Prostate gland (tissue), 2 donors: ENCODE measurements at places on chromosomes 11 and 22. TPM values are rescaled to one million over a fixed set of nuclear protein-coding genes. Genes with fewer than 3 reads are reported as not detected.

OR5A1 gene
- not detected for total RNA-seq

GRCh38 chr11:119970555-119971304 is 167.2 kb downstream of the TRIM29 start:
- no peak overlapping the region for H3K4me3 ChIP-seq
- no peak for DNase-seq
- H3K27me3 ChIP-seq: no peaks in the 10 kb centered on the region
- no peaks in the 10 kb centered on the region for H3K36me3 ChIP-seq

DNA sequence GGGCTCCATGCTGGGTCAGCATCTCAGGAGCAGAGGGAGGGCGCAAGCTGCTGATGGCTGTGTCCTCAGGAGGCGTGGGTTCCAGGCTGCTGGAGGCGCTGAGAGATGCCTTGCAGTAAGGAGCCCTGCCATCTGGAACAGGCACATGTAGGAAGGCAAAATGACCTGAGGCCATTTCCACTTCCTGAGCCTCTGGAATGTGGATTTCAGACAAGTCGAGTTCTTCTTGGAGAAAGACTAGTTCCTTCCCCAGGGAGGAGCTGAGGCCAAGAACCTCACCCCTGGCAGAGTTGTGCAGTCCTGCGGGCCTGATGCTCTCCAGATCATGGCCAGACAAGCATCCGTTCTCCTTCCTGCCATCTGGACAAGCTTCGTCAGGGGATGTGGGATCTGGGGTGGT is 19.3 kb downstream of the HPS4 start:
- H3K4me1 ChIP-seq: no peaks in the 10 kb centered on the region
- no peak overlapping the region for H3K27ac ChIP-seq
- no peak for DNase-seq
- H3K27me3 ChIP-seq: no peaks in the 10 kb centered on the region

GRCh38 chr11:124310721-124311120 is 3.0 kb downstream of the OR8D1 start:
- no peak for DNase-seq
- H3K27ac ChIP-seq: no peak overlapping the region
- H3K4me1 ChIP-seq: no peaks in the 10 kb centered on the region
- H3K27me3 ChIP-seq: no peaks in the 10 kb centered on the region

GRCh38 chr11:2218031-2218633 is 46.5 kb upstream of the TH start:
- H3K27me3 ChIP-seq: no peaks in the 10 kb centered on the region
- H3K36me3 ChIP-seq: no peaks in the 10 kb centered on the region
- H3K27ac ChIP-seq: no peak overlapping the region
- H3K4me3 ChIP-seq: no peak overlapping the region

DNA sequence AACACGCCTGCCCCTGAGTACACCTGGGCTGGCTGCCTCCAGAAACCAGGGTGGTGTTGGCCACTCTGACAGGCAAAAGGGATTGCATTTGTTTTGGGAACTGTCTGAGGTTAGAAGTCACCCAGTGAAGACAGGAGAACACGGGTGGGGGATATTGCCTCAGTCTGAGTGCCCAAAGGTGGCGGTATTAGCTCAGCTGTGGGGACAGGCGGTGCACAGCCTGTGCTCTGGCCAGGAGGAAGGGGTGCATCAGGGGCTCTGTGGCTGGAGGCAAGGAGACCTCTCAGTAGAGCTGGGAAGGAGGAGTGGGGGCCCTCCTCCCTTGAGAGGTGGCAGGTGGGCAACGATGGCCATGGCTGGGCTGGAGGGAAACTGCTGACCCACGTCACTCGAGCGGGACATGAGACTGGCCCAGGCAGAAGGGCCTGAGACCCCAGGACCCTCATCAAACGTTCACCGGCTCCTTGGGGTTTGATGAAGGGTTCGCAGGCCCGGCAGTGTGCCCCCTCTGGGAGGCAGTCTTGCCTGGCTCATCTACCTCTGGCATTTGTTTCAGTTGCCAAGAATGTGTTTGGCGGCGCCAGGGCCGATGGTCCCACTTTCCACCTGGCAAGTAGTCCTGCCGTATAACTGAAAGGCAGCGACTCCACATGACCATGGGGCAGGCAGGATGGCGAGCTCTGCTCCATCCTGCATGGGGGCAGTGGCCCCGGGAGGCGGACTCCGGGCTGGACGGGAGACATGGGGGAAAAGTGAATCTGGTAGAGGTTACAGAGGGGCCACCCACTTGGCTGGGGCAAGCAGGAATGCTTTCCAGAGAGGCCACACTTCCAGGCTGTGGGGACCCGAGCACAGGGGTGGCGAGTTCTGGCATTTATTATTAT is 52.8 kb upstream of the SMIM38 start:
- no peaks in the 10 kb centered on the region for H3K27me3 ChIP-seq

DNA sequence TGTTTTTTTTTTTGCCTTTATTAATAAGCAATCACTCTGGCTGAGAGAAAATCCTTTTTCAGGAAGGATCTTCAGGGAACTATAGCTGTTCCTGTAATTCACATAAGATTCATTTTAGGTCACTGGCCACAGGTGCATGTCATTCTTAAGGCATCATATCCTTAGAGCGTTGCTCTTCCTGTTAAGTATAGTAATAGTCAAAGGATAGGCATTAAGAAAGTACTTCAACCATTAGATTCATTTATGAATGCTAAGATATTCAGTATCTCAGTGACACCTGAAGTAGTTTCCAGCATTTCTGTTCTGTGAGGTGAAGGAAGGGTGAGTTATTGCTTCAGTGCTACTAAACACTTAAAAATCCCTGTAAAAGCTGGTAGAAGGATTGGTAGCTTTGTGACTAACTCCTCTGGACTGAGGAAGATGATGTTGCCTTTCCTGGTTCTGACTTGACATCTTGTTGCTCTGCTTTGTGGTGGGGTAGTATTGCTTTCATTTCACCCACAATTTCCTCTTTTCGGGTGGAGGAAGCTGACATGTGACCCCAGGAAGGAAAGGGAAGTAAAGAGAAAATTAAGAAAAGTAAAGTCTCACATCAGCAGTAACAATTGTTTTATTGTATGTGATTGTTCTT is 34.7 kb downstream of the RNF169 start:
- H3K27me3 ChIP-seq: no peaks in the 10 kb centered on the region
- H3K27ac ChIP-seq: no peak overlapping the region
- no peaks in the 10 kb centered on the region for H3K4me1 ChIP-seq
- H3K36me3 ChIP-seq: no peaks in the 10 kb centered on the region
- H3K4me3 ChIP-seq: no peak overlapping the region
- no peak for DNase-seq
